Fibroblast of skin of right biceps (primary cell): ENCODE measurements at places on chromosomes 5 and 9.
A peak's percentile ranks its signal among the peaks of the same experiment; 100 is the strongest.

DNA sequence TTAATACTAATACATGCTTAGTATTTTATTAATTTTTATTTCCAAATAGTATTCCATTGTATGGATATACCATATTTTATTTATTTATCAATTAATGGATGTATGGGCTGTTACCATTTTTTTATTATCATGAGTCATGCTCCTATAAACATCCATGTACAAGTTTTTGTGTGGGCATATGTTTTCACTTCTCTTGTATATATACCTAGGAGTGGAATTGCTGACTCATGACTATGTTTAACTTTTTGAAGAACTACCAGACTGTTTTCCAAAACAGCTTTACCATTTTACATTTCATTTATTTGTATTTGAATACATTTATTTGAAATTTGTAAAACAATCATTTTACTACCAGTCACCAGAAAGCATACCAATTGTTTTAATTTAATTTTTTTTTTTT lies 14.1 kb upstream of the LRRC19 start:
- peak; percentile 13 for DNase-seq

DNA sequence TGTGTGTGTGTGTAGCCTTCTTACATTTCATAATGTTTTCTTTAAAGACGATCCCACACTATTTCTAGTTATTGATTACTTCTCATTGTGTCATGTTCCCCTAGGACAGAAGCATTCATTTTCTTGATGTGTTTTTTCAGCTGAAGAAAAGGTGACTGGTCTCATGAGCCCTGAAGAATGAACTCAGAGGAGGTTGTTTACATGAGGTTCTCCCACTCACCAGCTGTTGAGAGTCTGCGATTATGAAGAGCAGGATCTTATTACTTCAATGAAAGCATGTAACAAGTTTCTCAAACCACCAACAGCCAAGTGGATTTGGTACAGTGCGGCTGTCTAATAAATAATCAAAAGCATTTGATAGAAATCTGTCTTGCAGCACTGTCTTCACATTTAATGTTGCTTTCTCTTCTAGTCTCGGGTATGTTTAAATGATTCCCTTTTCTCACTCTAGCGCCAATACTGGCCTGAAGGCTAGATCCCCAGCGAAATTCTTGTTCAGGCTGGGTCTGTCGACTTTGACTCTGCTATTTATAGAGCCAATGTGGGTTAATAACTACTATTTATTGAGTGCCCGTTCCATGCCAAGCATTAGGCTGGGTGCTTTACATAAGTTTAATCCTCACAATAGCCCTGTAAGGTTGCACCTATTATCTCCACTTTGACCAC lies 9.6 kb upstream of the FSD1L start:
- DNase-seq, result peak; percentile 41

- no peak for DNase-seq
Measured at GRCh38 chr5:38023799-38024198, 184.0 kb upstream of the GDNF start.

GRCh38 chr5:154163327-154164248 lies 26.9 kb upstream of the GALNT10 start:
- no peak for DNase-seq

DNA sequence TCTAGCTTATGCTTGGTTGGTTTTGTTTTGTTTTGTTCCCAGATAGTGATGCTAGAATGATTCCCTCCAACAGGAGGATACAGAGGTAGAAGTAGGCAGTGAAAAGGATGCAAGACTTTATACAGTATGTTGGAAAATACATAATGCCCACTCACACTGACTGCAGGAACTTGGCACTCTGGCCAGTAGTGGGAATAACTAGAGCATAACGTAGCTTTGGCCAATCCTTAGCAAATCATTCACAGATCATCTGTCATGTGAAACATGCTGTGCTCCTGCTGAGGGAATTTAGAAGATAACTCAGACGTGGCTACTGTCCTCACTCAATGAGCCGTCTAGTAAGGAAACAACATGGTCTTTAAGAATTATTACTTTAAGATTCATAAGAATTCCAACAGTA lies 13.5 kb downstream of the CFAP90 start:
- no peak for DNase-seq

GRCh38 chr9:92968081-92968480 lies 20.8 kb downstream of the FGD3 start:
- no peak for DNase-seq

DNA sequence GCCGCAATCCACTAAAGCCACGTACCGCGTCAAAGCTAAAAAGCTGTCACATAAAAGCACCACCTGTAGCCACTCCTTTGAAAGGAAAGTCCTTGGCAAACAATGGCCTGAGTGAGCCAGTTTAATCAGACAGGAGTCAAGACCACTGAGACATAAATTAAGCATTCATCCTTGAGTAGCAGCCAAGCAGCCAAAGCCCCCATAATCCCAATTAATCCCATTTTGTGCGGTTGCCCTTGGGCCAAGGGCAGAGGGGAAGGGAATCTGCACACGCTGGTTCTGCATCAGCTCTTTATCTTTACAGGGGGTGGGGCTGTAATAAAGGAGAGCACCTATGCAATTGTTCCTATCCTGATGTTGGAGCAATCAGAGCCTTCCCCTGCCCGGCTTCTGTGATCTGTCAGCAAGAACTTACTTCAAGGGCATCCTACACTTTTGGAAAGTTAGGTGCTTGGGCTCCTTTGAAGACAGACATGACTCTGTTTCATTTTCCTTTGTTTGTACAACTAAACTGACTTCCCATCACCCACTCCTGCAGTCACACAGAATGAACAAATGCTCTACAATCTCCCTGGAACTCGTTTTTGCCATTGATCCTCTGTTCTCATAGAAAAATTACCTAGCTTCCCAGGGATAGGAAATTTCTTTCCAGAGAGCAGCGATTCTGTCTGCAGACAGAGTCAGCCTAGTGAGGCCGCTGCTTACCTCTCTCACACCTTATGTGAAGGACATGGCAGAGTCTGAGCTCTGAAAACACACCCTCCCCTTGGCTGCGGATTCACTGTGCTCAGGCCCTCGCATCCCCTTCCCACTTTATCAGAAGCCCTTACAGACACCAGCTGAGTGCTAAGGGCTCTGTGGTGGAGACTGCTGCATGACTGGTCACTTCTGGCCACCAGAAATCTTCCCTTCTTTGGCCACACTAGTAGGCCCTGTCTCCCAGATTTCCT lies 116.2 kb upstream of the TBCA start:
- no peak for DNase-seq

GRCh38 chr9:132162764-132163456 lies 1.1 kb downstream of the NTNG2 start:
- DNase-seq, result no peak

- DNase-seq, result no peak
Measured at GRCh38 chr5:15715967-15716366, 216.0 kb downstream of the FBXL7 start.

- no peak for DNase-seq
Measured at GRCh38 chr5:33801292-33801691, 90.5 kb downstream of the ADAMTS12 start.

- DNase-seq, result no peak
Measured at GRCh38 chr9:109463924-109464625, 34.0 kb downstream of the PTPN3 start.

DNA sequence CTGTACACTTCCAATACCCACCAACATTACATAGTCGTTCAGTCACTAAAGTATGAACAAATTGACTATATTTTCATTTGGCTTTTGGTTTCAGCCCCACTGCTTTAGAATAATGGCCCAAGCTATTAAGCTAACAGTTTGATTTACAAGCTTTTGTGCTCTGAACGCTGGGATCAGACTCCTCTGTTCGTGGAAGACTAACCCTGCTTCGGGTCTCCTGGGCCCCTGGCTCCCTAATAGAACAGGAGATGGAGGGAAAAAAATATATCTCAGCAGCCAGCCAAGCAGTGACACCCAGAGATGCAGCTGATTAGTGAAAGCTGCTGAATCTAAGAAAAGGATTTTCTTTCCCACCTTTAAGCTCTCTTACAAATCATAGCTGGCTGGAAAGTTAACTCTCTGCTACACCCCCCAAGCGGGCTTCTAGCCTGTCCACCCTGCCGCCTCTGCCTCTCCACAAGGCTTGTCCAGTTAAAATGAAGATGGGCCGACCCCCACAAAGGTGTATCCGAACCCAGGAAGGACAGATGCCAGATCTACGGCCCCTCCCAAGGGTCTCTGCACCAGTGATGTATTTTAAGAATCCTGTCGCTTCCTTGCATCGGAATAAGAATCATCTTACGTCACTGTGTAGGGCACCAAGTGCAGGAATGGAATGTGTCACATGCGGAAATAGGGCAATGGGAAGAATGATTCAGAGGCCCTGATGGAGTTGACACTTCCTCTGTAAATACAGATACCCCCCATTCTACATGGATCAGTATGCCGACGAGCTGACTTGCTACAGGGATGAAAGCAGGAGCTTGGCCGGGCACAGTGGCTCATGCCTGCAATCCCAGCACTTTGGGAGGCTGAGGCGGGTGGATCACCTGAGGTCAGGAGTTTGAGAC lies 33.4 kb upstream of the BARHL1 start:
- DNase-seq, result peak; percentile 46

- no peak for DNase-seq
Measured at GRCh38 chr9:98228392-98229089, 26.9 kb downstream of the TBC1D2 start.

GRCh38 chr9:72305102-72305546 lies 59.9 kb downstream of the ZFAND5 start:
- peak; percentile 77 for DNase-seq

GRCh38 chr9:21121595-21122251 lies 19.9 kb downstream of the IFNW1 start:
- DNase-seq, result no peak

GRCh38 chr5:140391312-140391711 lies 10.3 kb upstream of the ANKHD1 start:
- no peak for DNase-seq

GRCh38 chr5:134553821-134554267 lies 28.4 kb downstream of the JADE2 start:
- no peak for DNase-seq

DNA sequence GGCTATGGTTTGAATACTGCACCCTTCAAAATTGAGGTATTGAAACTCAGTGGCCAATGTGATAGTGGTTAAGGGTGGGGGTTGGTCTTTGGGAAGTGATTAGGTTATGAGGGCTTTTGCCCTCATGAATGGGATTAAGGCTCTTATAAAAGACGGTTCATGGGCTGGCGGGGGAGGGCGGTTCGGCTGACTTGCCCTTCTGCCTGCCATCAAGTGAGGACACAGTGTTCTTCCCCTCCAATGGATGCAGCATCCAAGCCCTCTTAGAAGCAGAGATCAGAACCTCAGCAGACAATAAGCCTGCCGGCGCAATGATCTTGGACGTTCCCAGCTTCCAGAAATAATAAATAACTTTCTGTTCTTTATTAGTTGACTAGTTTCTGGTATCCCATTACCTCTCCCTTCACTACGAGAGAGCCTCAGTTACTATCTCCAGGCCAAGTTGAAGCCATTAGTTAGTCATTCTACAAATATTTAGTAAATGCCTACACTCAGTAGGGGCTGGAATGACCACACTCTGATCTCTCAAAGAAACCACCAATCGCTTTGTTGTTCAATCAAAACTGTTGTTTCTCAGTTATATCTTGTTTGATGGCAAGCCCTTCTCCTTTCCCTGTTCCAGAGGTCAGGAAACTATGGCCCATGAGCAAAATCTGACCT lies 219.3 kb downstream of the TSSK1B start:
- DNase-seq, result peak; percentile 57

DNA sequence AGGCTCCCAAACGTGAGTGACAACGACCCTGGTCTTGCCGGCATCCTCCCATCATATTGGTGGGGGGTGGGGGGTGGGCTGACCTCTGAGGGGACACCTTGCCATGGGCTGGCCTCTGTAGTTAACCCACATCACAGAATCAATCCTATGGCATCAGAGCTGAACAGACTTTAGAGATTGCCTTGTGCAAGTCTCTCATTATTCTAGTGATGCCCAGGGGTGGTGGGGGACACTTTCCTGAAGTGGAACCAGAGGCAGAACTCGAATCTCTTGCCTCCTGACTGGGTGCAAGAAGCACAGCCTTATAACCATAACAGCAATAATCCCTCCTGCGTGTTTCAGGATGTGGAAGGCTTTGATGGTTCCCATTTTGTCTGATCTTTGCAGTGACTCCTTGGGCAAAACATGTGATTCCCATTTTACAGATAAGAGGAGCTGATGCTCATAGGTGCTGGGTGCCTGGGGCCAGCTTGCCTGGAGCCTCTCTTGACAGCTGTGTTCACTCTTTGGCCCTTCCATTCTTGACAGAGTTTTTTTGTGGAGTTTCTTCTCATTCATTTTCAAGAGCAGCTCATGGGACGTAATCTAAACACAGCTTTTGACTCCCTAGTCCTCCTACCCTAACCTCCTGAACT lies 18.6 kb upstream of the PITX1 start:
- DNase-seq, result no peak

- DNase-seq, result peak; percentile 87
Measured at GRCh38 chr5:111830333-111830732, 73.3 kb upstream of the NREP start.

DNA sequence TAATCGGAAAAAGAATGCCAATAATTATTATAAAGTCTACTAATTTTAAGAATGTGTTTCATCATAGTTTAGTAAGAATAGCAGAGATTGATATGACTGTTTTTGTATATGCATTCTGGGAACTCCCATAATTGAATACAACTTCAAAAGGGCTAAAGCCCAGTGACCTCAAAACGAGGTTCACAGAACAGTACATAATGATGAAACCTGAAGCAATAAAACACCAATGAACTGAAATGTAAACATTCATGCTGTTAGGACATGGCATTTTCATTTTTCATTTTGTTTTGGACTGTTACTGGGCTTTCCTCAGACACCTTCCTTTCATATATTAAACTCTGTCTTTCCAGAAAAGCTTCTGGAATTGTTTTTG lies 684 bp upstream of the JMY start:
- DNase-seq, result peak; percentile 50

DNA sequence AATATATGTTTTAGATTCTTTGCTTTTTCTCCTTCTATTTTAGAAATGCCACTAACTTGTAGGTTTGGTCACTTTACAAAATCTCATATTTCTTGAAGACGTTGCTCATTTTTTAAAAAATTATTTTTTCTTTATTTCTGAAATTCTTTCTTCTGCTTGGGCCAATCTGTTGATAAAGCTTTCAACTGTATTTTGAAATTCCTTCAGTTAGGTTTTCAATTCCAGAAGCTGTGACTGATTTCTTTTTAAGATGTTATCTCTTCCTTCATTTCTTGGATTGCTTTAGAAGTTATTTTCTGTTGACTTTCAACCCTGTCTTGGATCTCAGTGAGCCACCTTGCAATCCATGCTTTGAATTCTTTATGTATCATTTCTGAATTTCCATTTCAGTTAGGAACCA lies 64.2 kb downstream of the SLC25A46 start:
- no peak for DNase-seq

- peak; percentile 98 for DNase-seq
Measured at GRCh38 chr5:132086277-132086794, 12.7 kb downstream of the CSF2 start.

GRCh38 chr9:123481209-123481865 lies 125.3 kb downstream of the CRB2 start:
- no peak for DNase-seq

DNA sequence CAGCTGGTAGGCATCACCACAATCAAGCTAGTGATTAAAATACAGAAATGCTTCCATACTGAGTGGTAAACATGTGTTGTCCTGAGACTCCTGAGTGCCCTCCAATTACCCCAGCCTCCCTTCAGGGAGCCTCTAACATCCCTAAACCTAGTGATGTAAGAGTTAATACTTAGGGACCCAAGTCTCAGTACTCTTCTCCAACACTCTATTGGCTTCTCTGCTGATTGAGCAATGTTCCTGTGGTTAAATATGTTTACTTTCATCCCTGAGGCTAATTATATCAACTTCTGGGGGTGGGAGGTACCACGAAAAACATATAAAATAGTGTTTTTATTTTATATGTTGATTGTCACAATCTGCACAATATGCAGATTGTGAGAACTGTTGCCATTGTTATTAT lies 5.0 kb downstream of the GRXCR2 start:
- DNase-seq, result no peak
